ENCODE measurements at places on chromosomes 7 and 10.

GRCh38 chr7:28114056-28114455, 66.5 kb downstream of the JAZF1 start:
- no peak for DNase-seq

- DNase-seq, result no peak
These were observed 45.4 kb downstream of the TMEM229A start for GRCh38 chr7:123987445-123987844.

DNA sequence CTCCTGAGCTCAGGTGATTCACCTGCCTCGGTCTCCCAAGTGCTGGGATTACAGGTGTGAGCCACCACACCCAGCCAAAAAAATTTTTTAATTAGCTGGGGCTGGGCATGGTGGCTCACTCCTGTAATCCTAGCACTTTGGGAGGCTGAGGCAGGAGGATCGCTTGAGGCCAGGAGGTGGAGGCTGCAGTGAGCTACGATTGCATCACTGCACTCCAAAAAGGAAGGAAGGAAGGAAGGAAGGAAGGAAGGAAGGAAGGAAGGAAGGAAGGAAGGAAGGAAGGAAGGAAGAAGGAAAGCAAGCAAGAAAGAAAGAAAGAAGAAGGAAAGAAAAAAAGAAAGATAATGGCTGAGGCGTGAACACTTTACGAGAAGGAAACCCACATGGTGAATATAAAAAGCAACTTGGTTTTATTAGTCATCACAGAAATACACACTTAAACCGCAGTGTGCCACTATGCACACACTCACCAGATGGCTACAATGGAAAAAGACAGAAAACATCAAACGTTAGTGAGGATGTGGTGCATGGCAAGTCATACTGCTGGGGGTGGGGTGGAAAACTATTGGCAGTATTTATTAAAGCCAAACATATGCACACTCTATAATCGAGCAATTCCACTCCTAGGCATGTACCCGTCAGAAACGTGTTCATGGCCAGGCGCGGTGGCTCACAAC, 4.4 kb upstream of the CCL26 start:
- peak; percentile 62 for DNase-seq

DNA sequence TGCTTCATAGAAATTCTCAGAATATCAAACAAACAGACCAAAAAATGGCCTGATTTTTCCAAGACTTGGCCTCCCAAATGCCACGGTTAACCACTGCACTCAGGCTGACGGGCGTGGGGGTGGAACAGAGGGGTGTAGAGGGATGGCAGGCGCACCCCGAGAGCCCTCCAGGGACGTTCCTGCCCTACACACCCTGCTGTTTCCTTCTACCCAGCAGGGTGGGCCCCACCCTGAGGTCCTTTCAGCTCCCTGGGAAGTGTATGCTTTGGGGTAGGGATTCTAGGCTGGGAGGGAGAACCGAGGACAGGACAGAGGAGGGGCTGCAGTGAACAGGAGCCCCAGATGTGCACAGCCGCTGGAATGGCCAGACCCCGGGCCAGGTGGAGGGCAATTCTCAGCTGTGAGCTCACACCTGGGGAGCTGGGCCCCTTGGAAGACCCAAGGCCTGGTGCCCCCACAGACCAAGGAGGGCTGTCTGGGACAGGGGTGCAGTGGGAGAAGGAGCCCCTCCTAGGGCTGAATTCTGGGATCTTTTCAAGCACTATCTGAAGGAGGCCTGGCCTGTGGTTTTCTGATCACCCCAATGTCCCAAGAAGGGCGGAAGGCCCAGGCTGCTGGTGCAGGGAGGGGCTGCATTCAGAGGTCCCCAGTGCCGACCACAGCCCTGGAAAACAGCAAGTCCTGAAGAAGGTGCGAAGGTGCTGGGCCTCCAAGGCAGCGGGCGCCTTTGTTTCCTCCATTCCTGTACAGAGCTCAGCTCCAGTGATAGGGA, 32.9 kb upstream of the INPP5A start:
- no peak for DNase-seq

- no peak for DNase-seq
These were observed 86.7 kb downstream of the RGS10 start for GRCh38 chr10:119455609-119456434.

DNA sequence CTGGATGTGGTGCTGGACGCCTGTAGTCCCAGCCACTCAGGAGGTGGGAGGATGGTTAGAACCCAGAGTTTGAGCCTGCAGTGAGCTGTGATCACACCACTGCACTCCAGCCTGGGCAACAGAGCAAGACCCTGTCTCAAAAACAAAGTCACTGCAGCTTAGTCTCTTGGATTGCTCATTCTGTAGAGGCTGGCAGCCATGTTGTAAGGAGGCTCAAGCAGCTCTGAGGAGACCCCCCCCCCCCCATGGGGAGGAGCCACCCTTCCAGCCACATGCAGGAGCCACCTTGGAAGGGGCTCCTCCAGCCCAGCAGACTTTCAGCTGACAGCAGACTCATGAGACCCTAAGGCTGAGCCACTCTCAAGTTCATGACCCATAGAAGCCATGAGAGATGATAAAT, 68.4 kb downstream of the FOXL3 start:
- DNase-seq, result no peak

DNA sequence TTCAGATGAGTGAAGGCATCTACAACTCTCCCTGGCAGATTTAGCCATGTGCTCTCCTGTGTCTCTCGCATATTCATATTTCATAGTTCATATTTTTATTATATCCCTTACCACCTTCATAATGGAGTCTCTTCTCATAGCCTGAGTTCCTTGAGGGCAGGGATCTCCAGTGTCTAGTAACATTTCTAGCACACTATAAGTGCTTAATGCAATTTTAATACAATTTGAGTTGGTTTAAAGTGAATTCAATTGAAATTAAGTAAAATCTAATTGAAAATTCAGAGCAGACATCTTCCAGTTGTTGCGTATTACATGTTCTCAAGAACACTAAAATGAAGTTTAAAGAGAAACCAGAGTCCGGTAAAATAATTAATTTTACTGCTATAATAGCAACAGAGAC, 163.6 kb upstream of the GNAI1 start:
- no peak for DNase-seq

DNA sequence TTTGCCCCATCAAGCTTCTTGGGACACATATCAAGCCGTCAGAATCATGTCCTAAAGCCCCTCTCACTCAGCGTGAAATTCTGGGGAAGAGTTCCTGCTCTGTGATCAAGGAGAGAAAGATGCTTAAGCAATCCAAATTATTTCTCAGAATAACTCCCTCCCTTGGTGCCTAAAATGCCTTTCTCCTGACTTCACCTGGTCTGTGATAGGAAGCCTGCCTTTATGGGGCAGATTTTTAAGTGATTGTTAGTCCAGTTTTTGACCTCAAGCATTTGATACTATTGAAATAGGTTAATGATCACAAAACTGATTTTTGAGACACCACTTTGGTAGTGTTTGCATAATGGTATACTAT, 76.4 kb upstream of the MAGI2 start:
- DNase-seq, result no peak

DNA sequence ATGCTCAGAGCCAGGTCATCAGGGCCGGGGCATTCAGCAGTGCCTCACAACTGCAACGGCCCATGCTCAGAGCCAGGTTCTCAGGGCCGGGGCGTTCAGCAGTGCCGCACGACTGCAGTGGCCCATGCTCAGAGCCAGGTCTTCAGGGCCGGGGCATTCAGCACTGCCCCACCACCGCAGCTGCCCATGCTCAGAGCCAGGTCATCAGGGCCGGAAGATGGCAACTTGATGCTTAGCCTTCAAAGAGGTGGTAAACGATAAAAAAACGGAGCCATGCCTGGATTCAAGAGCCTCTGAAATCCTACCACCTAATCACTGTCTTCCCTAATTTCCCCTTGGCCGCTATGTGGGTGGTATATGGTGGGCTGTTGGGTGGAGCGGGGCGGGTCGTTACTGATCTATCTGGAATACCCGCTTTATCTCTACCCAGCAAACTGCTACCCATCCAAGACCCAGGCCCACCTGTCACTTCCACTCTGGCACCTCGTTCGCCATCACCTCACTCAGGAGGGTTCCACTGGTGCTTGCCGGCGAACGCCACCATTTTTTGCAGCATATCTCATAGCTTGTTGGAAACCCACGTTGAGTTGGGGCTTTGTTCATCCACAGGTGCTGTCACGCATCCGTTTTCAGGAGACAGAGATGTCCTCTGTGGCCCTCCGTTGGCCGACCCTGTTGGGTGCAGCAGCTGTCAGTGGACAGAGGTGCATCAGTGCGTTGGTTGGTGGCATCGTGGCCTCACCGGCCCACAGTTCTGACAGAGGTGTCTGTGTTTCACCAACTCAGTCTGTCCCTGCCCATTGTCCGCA, 221.1 kb downstream of the EBF3 start:
- no peak for DNase-seq

DNA sequence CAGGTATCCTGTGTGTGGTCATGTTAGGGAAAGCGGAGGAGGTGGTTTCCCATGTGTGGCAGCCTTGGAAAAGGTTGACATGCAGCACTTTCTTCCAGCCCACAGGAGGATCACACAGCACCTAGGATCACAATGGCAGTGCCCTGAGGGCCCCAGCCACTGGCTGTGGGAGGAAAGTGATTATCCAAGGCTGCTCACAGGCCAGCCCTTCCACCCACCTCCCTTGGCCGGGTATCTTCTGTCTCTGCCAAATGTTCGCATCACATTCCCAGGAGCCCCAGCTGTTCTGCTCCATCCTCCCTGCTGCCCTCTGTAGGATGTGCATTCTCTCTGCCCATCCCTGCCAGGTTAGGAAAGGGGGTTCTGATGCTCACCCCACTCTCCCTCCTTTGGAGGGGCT, 2.5 kb upstream of the MLXIPL start:
- no peak for DNase-seq

GRCh38 chr7:107032720-107033438, 11.6 kb upstream of the PRKAR2B start:
- DNase-seq, result no peak

- DNase-seq, result peak; percentile 68
These were observed 139.4 kb downstream of the EPC1 start for GRCh38 chr10:32207544-32207943.

DNA sequence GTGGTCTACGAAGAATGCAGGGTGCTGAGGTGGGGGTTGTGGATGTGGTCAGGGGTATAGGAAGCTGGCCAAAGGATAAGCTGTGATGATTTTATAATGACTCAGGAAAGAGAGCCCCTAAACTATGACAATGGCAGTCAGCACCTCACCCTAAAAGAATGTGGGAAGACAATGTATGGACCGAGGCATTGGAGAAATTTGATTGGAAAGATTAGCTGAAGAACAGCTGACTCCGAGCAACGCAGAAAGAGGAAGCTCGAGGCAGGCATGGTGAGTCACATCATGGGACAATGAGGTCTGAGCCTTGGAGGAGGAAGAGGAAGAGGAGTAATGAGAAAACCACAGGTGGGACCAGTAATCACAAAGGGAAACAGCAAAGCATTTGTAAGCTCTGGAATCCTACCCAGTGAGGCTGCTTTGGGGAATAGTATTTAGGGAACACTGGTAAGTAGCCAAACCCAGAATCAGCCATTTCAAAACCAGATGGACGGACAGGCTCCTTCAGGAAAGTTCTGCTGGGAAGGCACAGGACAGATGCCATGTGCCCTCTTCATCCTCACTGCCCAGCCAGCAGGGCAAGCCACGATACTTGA, 295.4 kb downstream of the PRPF18 start:
- DNase-seq, result peak; percentile 62

DNA sequence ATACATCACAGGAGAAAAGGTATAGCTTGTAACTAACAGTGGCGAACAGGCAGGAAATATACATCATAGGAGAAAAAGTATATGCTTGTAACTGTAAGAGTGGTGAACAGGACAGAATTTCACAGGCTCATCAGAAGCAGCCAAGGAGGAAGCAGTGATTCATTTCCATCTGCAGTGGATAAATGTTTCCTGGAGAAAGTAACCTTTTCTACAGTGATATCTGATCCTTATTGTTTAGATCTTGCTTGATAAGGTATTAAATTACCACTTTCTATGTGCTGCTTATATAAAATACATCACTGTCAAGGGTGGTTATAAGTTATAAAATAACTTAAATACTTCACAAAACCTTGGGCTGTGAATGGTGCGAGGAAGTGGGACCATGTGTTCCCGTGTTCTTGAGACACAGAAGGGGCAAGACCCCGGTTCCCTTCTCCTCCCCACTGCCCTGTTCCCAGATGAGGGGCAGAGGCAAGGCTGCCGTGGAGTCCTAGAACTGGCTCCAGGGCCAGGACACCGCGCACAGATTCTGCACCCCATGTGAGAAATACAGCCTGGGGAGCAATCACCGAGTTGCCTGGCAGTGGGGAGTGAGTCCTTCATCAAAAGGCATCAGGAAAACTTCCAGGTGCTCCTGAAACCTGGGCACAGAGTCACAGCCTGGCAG, 135.2 kb downstream of the DIP2C start:
- no peak for DNase-seq

- no peak for DNase-seq
These were observed 105.4 kb upstream of the KIF5B start for GRCh38 chr10:32161586-32161985.

- DNase-seq, result no peak
These were observed 275.8 kb downstream of the CACNA2D1 start for GRCh38 chr7:82167558-82168314.

- DNase-seq, result peak; percentile 59
These were observed 51.3 kb upstream of the STEAP4 start for GRCh38 chr7:88357781-88358525.

DNA sequence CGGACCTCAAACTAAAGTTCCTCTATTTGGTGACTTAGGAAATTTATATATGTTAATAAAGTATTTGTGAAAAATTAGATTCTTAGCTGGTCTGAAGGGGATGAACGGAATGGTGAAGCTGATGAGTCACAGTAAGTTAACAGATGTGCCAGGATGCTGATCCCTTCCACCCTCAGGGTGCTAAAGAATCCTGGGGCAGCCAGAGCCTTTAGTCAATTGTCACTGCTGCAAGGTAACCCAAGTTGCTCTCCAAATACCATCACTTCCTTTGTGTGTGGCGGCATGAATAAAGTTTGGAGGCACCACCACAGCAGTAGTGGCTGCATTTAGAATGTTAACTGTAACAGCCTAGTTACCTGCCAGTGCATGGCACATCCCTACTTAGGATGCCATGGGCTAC, 222.6 kb upstream of the PPP1R3A start:
- no peak for DNase-seq

DNA sequence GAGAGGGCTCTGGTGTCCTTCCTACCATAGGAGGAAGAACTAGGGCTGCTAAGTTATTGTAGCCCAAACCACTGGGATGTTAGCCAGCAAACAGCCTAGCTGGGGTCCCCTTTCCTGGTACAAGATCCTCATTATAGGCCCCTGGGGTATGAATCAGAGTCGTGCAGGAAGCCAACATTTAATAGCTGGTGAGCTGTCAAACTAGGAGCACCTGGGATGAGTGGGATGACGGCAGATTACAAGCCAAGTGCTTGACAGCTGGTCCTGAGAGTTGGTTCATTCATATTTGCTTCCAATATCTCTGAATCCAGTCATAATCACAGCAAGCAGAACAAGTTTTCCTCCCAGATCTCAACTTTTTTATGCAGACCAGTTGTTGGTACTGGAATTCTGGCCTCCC, 25.1 kb upstream of the DNAJB12 start:
- no peak for DNase-seq
